CD4-positive, alpha-beta T cell treated with Interleukin-6 for 4 hours (primary cell): ENCODE measurements at places on chromosomes 7 and 10.

GRCh38 chr7:86199881-86200614, 443.7 kb upstream of the GRM3 start:
- no peak for DNase-seq

GRCh38 chr7:40647719-40648118, 512.9 kb downstream of the SUGCT start:
- DNase-seq: no peak

GRCh38 chr7:92763636-92764423, 72.5 kb downstream of the CDK6 start:
- no peak for DNase-seq

DNA sequence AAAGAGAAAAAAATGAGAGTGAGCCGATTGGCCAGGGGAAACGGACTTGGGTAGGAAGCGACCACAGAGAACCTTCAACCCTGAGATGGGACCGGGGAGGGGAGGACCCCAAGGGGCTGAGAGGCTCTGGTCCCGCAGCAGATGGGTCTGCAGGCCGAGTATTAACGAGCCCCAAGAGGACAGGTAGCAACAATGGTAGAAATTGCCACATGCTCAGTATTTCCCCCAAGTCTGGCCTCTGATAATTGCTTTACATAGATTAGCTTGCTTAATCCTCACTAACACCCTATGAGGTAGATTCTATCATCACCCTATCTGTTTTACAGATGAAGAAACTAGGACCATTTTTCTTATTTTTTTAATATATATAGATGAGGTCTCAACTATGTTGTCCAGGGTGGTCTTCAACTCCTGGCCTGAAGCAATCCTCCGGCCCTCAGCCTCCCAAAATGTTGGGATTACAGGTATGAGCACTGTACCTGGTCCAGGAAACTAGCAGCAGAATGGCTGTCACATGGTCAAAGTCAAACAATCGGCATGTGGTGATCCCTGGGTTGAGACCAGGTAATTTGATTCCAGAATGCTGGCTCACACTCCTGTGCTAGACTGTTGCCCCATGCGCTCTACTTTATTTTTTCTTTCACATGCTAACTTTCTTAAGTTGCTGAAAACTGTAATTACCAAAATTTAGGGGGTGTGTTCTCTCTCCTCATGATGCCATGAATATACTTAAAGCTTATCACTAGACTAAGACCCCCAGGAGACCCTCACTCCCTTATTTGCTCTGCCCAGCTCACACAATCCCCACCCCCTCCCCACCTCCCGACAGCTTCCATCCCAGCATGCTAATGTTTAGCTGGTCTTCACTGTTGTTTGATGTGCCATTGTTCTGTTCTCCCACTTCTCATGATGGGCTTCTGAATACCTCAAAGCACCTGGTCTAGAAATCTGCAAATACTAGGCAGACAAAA, 67.9 kb upstream of the AFAP1L2 start:
- no peak for DNase-seq

DNA sequence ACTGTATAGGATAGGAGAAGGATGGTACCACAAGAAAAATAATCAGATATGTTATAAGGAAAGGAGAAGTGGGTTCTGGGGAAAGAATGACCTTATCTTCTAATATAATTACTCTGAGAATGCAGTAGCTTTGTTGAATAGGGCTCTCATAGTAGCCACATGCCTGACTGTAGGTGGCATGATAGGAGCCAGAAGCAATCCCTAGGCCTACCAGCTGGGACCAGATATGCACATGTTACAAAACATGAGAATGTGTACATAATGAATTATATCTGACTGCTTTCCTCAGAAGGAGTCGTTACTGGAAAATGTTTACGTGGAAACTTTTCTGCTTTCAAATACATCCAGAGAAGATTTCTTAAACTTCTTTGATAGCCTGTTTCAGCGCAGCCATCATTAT, 53.2 kb upstream of the FAM3C start:
- no peak for DNase-seq

DNA sequence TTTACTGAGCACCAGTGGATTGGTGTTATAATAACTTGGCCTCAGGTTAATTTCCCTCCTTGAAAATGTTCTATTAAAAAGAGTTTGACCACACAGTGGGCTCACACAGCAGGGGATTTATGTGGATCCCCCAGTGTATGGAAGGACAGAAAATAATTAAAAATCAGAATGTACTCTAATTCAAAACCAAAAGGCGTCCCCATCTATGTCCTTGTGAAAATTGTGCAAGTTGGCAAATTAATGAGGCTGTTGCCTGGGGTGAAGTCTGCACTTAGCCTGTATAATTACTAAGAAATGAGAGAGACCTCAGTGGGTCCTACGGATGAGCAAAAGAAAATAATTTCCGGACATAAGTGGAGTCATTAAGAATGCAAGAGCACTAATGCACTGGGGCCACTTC, 31.1 kb downstream of the PIK3CG start:
- DNase-seq: no peak

GRCh38 chr7:30090111-30090510, 44.7 kb upstream of the MTURN start:
- no peak for DNase-seq

DNA sequence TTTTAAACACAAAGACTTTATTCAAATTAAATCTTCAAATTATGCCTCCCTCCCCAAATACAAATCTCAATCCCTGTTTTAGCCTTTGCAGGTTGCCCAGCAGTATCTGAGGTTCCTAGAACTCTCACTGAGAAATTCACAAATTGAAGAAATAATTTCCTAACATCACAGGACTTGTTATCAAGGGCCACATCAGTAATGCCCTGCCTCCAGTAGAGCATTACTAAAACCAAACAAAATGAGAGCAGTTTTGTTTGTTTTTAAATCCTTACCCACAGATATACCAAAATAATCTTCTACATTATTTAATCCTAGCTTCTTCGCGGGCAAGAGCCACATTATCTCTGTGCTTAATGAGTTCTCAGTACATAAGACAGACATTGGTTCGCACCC, 152.2 kb downstream of the SGMS1 start:
- DNase-seq: no peak

- no peak for DNase-seq
These were observed 33.8 kb downstream of the C10orf71 start for GRCh38 chr10:49332768-49333167.

DNA sequence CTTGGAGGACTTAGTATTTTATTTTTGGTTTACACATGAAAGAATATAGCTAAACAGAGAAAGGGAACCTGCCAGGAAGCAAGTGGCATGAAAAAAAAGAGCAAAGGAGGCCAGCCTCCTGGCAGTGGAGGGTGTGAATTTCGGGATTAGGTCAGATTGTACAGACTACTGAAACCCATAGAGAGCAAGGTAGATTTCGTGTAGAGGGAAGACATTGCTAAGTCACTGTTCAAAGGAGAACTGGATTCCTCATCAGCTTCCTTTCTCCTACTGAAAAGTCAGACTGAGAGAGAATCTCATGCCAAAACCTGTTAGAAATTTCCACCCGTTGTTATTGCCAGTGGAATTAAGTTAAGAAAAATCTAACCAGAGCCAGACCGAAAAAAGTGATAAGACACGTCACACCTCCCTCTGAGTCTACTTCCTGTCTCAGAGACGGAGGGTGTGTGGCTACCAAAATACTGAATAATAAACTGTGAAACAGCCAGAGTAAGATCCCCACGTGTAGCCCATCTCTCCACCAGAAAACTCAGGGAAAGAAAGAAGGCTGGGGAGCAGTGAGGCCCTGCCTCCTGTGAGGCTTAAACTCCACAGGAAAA, 118.8 kb downstream of the SKIDA1 start:
- peak; percentile 7 for DNase-seq

DNA sequence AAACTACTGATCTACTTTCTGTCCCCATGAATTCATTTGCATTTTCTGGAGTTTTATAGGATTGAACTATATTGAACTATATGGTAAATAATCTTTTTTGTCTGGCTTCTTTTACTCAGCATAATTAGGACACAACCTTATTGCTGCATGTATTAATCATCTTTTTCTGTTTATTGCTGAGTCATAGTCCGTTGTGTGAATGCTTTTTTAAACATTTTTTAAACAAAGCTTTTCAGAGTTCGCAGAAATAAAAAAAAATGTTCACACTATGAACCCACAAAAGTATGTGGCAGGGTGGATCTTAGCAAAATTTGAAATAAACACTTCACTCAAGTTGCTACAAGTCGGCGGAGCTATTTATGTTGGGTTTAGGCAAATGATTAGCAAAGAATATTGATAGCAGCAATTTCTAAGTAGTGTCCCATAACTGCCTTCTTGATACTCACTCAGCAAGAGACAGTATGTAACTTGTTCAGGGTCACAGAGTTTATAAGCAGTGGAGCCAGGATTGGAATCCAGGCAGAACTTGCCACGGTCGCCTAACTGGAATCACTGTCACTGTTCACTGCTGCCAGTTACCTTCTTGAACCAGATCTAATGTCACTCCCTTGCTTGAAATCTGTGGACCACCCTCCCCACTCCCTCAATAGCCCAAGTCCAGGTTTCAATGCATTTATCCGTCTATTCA, 5.6 kb downstream of the CH25H start:
- no peak for DNase-seq

DNA sequence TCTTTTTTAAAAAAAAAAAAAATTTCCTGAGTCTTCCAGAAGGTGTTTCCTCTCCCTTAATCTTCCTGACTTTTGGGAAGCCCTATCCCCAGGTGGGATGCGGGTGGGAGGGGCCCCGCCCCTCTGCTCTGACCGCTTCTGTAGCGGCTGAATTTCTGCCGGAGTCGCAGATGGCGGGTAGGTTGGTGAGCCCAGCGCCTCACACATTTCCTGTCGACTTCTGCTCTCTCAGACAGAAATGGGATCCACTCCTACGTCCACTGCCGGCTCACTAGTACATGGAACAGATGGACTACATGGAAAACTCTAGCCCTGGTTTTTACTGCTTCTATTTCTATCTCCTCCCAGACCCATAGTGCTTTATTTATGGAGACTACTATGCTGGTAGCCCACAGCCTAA, 90.9 kb downstream of the NEUROD6 start:
- no peak for DNase-seq

DNA sequence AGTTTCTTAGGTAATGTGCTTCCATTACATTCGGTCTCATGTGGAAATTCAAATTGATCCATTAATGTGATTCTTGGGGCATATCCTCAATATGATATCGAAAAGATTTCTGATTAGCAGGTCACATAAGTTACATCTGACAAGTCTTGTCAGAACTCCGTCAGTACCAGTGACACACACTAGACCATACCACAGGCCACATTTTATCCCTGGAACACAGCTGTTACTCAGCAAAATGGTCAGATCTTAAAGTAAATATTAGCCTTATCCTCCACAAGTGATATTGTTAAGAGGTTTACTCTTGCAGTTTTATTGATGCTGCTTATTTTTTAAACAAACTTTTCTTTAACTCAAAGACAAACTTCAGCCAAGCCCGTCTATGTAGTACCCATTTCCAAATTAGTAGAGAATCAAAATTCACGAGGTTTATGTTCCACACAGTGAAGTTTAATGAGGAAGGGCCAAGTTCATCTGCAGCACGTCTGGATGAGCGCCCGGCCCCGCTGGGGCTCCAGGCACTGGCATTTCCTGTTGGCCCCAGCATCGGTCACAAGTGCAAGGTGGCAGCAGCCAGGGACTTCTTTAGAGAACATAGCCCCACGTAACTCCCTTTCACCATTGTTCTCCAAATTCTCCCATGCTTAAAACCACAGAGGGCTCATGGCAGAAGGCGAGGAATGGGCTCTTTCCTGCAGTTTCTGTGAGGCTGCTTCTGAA, 132.2 kb downstream of the VIPR2 start:
- DNase-seq: no peak

DNA sequence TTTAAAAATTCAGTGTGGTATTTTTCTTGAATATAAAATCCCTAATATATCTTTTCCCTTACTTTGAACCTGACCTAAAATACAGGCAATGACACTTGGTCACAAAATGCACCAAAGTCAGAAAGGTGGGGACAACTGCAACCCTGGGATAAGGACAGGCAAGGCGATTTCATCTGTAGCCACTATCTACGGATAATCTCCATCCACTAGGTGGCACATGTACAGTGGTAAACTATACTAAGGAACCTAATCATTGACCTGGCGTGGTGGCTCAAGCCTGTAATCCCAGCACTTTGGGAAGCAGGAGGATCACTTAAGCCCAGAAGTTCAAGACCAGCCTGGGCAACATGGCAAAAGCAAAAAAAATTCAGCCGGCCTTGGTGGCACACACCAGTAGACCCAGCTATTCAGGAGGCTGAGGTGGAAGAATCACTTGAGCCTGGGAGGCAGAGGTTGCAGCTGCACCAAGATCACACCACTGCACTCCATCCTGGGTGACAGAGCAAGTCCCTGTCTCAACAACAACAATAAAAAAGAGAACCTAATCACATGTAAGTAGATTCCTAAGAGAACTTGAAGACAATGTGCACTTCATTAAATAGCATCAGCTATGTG, 98.9 kb downstream of the KMT2C start:
- peak; percentile 25 for DNase-seq

DNA sequence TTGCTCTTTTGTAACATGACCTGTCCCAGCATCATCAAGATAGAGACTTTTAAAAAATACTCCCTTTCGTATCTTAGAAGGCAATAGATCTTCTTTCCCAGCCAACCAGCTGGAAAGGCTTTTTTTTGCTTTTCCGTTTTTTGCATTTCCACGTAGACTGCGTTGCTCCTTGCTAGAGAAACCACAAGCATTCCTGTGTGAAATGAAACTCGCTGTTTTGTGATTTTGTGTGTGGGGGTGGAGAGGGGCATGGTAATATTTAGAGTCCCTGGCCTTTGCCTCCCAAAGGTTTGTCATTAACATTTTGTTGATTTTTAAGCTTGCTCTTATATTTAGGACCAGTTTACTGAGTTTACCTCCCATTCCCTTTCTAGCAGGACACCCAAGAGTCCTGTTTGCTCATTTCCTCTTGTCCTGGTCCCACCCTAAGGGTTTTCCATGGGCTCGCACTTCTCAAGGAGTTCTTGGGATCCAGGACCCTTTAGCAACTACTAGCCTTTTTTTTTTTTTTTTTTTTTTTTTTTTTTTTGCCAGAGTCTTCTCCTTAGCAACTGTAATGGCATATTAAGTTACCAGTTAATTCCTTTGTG, 243.6 kb downstream of the BICC1 start:
- no peak for DNase-seq

DNA sequence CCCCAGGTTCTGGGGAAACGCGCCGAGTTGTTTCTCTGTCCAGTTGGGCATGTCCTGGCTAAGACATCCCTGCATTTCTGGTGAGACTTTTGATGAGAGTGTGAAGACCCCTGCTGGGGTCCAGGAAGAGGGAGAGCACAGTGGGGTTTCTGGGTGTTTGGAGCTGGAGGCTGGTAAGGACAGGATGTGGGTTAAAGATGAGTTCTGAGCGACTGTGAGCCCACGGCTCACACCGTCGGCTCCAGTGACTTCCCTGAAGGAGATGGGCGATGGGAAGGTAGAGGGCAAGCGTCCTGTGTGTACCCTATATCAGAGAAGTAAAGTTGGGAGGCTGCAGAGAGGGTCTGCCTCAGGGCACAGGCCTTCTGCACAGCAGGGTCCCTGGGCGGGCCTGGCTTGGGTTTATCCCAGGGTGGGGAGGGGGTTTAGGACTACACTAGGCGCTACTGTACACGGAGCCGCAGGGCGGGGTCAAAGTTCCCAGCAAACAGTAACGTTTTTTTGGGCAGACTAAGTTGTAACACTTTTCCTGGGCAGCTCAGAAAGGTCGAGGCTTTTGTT, 3.6 kb downstream of the EMX2 start:
- DNase-seq: no peak

GRCh38 chr10:124568339-124568738, 106.7 kb downstream of the LHPP start:
- no peak for DNase-seq
